ENCODE measurements at places on chromosomes 1 and 21. TPM values are rescaled to one million over a fixed set of nuclear protein-coding genes. Genes with fewer than 3 reads are reported as not detected.
A peak's percentile ranks its signal among the peaks of the same experiment; 100 is the strongest.

Gene ACADM
- 43.1 TPM for total RNA-seq

Gene SLC2A5
- 1.7 TPM for total RNA-seq

Gene GOLT1A
- total RNA-seq = 11.9 TPM

Gene TPTE
- not detected for total RNA-seq

Gene DNASE2B
- 26.1 TPM for total RNA-seq

Gene SPRR2G
- not detected for total RNA-seq

Gene KLHDC8A
- total RNA-seq = 0.97 TPM

Gene CLDN8
- total RNA-seq = 2.9 TPM

DNA sequence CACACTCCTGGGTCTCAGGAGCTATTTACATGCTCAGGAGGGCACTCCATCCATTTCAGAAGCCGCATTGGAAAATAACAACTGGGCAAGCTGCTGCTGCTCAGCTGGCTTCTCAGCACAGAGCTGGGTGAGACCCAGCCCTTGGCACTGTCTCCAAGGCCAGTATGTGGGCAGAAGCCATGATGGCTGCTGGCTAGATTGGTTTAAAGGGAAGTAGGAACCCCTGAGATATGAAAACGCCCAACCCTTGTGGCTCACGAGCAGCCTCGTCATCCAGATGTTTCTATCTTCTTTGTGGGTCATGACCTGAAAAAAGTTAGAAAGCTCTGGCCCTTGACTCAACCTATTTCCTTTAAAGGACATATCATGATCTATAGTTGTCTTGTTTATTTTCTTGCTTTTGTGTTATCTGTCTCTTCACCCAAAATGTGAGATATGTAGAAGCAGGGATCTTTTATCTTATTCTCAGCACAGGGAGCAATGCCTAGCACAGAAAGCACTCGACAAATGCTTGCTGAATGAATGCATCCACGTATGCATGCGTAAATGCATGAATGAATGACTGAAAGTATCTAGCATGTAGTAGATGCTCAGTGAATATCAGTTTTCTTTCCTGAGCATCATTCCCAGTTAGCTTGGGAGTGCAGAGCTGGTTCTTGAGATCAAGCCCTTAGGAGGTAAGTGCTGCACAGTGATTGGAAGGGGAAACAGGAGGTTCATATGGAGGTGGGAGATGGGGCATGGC lies 11.6 kb downstream of the MYBPH start:
- H3K4me3 ChIP-seq = no peak overlapping the region
- H3K36me3 ChIP-seq = no peaks in the 10 kb centered on the region
- H3K4me1 ChIP-seq = no peaks in the 10 kb centered on the region
- H3K27ac ChIP-seq = no peak overlapping the region
- peak; percentile 14 for DNase-seq

DNA sequence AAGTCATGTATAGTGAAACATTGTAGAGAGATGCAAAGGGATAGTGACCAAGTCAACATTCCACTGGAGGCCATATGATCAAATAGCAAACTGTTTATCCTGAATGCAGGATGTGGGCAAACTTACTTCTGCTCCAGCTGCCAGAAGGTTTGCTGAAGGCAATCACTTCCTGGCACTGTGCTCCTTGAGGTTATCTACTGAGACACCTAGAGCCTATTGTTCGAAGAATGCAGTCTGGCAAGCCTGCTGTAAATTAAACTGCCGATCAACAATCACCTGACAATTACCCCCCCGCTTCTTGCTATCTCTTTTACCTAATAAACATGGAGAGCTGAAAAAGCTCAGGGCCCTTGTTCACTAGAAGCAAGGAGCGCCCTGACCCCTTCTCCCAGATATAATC lies 139.4 kb upstream of the B3GALT2 start:
- DNase-seq = no peak
- no peak overlapping the region for H3K4me3 ChIP-seq
- H3K27me3 ChIP-seq = no peaks in the 10 kb centered on the region
- H3K4me1 ChIP-seq = no peaks in the 10 kb centered on the region
- H3K27ac ChIP-seq = no peak overlapping the region
- H3K36me3 ChIP-seq = no peaks in the 10 kb centered on the region

GRCh38 chr1:205760606-205761005 lies 10.6 kb upstream of the NUCKS1 start:
- H3K27me3 ChIP-seq = no peaks in the 10 kb centered on the region
- no peak overlapping the region for H3K4me3 ChIP-seq
- no peaks in the 10 kb centered on the region for H3K36me3 ChIP-seq
- H3K27ac ChIP-seq = no peak overlapping the region

- peaks cover 57% of the 10 kb centered on the region for H3K4me1 ChIP-seq
- no peaks in the 10 kb centered on the region for H3K27me3 ChIP-seq
- peak overlapping the region; percentile 91 for H3K27ac ChIP-seq
Observed at GRCh38 chr1:205321959-205322283, 376 bp upstream of the NUAK2 start.

DNA sequence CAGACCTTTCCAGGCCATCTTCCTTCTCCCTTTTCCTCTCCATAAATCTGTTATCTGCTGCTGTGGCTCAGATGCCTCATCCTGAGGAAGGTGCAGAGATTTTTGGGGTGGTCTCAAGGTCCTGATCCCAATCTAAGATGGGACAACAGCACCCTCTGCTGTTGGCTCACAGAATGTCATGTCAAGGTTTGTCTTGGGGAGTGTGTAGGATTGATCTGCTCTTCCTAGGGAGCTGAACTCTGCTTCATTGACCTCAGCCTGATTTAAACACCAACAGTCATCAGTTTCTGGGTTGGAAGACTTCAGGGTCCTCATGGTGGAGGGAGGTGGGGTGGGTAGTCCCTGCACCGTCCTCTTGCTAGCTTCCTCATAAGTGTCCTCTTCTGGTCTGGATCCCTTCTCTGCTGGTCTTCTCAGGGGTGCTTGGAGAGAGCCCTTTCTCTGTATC lies 62.8 kb upstream of the LAX1 start:
- no peak overlapping the region for H3K4me3 ChIP-seq
- DNase-seq = no peak
- peaks cover 98% of the 10 kb centered on the region for H3K36me3 ChIP-seq
- no peaks in the 10 kb centered on the region for H3K4me1 ChIP-seq
- H3K27ac ChIP-seq = no peak overlapping the region

- H3K4me3 ChIP-seq = no peak overlapping the region
- no peaks in the 10 kb centered on the region for H3K27me3 ChIP-seq
- H3K27ac ChIP-seq = no peak overlapping the region
- H3K4me1 ChIP-seq = no peaks in the 10 kb centered on the region
Observed at GRCh38 chr1:219365451-219365850, 191.8 kb downstream of the LYPLAL1 start.

GRCh38 chr21:32392299-32392879 lies 423 bp downstream of the URB1 start:
- no peak for DNase-seq
- H3K4me3 ChIP-seq = peak overlapping the region; percentile 88
- no peaks in the 10 kb centered on the region for H3K36me3 ChIP-seq
- no peak overlapping the region for H3K27ac ChIP-seq
- no peaks in the 10 kb centered on the region for H3K27me3 ChIP-seq

- H3K36me3 ChIP-seq = no peaks in the 10 kb centered on the region
- peaks cover 16% of the 10 kb centered on the region for H3K27me3 ChIP-seq
- no peak for DNase-seq
- H3K4me1 ChIP-seq = peaks cover 13% of the 10 kb centered on the region
- H3K27ac ChIP-seq = no peak overlapping the region
- H3K4me3 ChIP-seq = no peak overlapping the region
Observed at GRCh38 chr1:21383785-21384401, 56.0 kb upstream of the NBPF3 start.

- no peak overlapping the region for H3K4me3 ChIP-seq
- H3K4me1 ChIP-seq = no peaks in the 10 kb centered on the region
- no peak overlapping the region for H3K27ac ChIP-seq
- H3K36me3 ChIP-seq = no peaks in the 10 kb centered on the region
- no peak for DNase-seq
Observed at GRCh38 chr1:77548285-77548684, 134.2 kb downstream of the ZZZ3 start.

DNA sequence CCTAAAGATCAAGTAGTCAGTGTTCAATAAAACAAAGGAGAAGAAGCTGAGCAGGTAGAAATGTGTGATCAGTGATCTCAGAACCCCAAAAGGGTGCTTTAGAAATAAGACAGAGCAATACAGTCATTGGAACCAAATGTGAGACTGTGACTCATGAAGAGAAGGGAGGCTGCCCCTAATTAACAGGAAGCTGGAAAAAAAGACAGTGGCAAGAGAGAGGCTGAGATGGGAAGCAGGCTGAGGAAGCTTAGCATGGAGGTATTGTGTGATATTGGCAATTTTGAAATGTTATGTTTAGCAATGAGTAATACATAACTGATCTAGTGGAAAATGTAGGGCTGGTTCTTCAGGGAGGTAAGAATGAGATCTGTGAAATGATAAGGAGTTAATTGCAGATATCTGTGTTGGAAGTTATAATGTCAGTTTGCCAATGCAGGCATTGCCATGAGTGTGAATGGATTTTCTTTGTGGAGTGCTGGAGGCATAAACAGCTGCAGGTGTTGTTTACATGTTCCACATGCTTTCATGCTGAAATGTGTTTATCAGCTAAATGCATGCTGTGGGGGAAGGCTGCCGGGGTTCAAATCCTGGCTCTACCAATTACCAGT lies 90.6 kb upstream of the CACNA1E start:
- no peak for DNase-seq
- no peaks in the 10 kb centered on the region for H3K27me3 ChIP-seq
- no peaks in the 10 kb centered on the region for H3K4me1 ChIP-seq
- H3K36me3 ChIP-seq = no peaks in the 10 kb centered on the region
